Right renal cortex interstitium (tissue), 3 donors: ENCODE measurements at places on chromosomes 1 and 21. TPM values are rescaled to one million over a fixed set of nuclear protein-coding genes. Genes with fewer than 3 reads are reported as not detected.

DNA sequence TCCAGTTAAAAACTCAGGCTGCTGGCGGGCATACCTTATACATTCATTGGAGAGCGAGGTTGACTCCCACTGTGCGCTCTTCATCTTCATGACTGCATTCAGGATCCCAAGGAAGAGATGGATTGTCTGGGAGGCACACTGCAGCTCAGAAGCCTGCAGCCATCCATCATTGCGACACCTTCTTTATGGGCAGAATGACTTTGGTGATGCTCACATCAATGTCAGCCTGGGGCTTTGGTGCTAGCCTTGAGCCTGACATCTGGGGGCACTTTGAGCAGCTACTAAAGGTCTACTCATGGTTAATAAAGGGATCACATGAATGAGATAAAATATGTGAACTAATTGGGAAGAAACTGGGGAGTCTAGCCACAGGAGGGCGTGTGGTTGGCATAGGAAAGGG is 229.3 kb downstream of the PRDM2 start:
- no peak for DNase-seq

GRCh38 chr1:116827607-116828105 is 73.4 kb downstream of the CD2 start:
- no peak for DNase-seq

RNF19B gene
- polyA plus RNA-seq, result 19.1 TPM

HSPB7 gene
- polyA plus RNA-seq, result 4.7 TPM

DNA sequence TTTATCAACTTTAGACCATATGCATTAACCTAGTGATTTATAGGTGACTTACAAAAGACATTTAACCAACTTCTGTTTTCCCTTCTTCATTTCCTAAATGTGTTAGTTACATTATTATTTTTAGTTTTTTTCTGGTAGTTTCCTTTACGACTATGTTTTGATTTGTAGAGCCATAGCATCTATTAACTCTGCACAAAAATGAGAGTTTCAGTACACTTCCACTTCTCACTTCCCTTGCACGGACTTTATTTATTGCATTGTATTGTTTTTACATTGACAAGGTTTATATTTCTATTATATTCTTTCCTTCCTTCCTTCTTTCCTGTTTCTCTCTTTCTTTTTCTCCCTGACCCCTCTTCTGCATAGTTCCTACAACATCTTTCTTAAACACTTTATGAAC is 14.7 kb downstream of the PKN2 start:
- no peak for DNase-seq

FMO1 gene
- 134 TPM for polyA plus RNA-seq

TLCD4 gene
- 6.7 TPM for polyA plus RNA-seq

GRCh38 chr1:236799001-236799400 is 3.9 kb downstream of the MTR start:
- no peak for DNase-seq

GRCh38 chr21:40021558-40022351 is 154.5 kb downstream of the PCP4 start:
- DNase-seq, result no peak

CD84 gene
- polyA plus RNA-seq, result 1.2 TPM

DNA sequence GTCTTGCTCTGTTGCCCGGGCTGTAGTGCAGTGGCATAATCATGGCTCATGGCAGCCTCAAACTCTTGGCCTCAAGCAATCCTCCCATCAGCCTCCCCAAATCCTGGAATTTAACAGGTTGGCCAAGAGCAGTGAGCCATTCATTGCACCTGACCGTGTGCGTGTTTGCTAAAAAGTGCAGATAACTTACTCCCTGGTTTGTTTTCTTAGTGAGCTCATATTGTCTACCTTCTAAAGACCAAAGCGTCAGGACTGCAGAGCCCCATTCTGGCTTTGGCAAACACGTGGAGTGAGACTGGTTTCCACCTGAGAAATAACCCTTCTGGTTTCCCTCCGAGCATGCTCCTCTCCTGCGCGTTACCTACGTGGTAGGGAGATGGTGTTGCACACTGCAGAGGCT is 32.2 kb upstream of the CA6 start:
- no peak for DNase-seq

DNA sequence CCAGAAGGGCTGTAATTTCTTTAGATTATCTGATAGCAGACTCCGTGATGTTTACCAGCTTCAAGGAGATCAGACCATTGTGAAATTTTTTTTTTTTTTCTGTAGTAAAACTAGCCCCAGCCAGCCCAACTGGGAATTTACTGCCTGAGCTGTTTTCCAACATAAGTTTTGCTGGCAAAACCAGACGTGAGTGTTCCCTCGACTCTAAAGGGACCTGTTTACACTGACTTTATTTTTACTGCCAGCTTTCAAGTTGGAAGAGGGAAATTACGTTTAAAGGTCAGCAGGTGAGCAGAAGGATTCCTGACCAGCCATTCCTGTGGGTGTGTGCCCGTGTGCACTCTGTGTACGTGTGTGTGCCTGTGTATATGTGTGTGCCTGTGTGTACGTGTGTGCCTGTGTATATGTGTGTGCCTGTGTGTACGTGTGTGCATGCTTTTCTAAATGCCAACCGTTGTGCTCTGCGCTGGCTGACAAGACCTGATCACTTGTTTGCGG is 374 bp downstream of the MAB21L3 start:
- DNase-seq, result peak; percentile 26

KLF17 gene
- polyA plus RNA-seq, result not detected

DNA sequence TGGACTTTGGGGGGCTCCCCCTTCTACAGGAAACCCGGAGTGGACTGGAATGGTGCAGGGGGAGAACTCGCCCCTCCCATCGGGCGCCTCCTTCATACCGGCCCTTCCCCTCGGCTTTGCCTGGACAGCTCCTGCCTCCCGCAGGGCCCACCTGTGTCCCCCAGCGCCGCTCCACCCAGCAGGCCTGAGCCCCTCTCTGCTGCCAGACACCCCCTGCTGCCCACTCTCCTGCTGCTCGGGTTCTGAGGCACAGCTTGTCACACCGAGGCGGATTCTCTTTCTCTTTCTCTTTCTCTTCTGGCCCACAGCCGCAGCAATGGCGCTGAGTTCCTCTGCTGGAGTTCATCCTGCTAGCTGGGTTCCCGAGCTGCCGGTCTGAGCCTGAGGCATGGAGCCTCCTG is at the start of gene TNFRSF14:
TSS of gene TNFRSF14 (plus strand) at position 95 of the 401 bp plus-strand sequence. CDS start at position 389, 294 bp downstream.
- DNase-seq, result no peak

DNA sequence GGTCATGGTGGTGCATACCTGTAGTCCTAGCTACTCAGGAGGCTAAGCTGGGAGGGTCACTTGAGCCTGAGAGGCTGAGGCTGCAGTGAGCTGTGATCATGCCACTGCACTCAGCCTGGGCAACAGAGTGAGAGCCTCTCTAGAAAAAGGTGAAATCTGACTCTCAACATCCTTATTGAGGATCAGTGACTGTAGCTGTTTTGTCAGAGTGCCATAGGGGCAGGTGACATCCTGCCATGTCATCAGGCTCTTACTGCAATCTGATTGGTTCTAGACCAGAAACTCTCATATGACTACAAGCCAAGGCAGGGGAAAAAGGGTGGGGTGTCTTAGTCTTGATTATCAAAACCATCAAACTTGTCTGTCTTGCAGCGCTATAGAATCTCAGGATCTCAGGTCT is 62.8 kb upstream of the NGF start:
- no peak for DNase-seq

ESPN gene
- 12.2 TPM for polyA plus RNA-seq

GRCh38 chr1:160826546-160826945 is 30.6 kb downstream of the LY9 start:
- no peak for DNase-seq

DNA sequence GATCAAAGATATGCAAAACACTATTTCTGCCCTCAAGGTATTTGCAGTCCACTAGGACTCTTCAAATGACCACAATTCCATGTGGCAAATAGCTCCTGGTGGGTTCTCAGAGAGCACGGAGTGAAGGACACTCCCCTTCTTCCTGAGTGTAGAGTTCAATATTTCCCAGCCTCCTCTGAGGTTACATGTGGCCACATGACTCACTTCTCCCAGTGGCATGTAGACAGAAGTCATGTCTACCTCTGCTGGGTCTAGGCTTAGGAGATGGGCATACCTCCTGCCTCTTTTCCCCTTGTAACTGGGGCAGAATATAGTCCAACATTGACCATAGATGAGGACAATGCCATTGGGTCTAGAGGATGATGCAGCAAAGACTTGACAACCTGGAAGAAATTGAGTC is 191.4 kb downstream of the MIS18A start:
- no peak for DNase-seq

SLAMF8 gene
- polyA plus RNA-seq, result 0.61 TPM

DNA sequence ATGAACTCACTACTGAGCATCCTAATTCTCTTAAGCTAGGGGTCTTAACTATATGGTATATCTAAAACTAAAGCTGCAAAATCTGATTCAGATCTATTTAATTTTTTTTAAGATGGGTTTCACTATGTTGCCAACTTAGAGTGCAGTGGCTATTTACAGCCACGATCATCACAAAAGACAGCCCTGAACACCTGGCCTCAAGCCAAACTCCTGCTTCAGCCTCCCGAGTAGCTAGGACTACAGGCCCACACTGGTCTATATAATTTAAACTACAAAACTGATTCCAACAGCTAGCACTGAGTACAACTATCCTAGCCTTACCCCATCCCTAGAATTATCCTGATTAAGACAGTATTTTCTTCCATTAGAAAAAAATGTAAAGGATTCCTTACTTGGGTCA is 37.1 kb downstream of the EIF4G3 start:
- no peak for DNase-seq

DNA sequence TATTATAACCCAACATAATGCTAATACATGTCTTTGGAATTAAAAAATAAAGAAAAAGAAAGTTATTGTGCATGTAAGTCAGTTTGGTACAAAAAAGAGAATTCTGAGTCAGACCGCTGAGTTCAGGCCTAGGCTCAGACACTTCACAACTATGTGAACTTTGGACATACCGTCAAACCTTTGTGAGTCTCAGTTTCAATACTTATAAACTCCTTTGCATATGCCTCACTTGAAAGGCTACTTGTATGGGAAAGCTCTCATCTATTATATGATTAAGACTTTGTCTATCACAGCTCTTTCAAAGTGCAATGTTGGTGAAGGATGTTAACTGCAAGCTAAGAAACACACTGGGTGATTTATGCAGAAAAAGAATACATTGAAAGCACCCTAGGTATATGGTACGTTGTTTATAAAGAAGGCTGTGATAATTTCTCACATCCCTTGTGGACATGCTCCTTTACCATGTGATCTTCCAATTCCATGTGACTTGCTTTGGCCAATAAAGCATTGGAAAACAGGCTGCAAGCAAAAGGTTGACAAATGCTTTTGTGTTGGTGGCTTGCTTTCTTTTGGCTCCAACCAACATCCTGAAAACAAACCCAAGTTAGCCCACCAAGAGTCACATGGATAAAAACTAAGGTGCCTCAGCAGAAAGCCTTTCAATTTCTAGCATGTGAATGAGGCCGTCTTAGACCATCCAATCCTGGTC is 49.6 kb downstream of the INTS7 start:
- DNase-seq, result no peak

- DNase-seq, result no peak
Observed at GRCh38 chr1:243267914-243268653, 12.2 kb downstream of the SDCCAG8 start.

- no peak for DNase-seq
Observed at GRCh38 chr1:7119156-7119555, 333.9 kb downstream of the CAMTA1 start.

LINGO4 gene
- 0.04 TPM for polyA plus RNA-seq

CYP2J2 gene
- 1.00 TPM for polyA plus RNA-seq

DNA sequence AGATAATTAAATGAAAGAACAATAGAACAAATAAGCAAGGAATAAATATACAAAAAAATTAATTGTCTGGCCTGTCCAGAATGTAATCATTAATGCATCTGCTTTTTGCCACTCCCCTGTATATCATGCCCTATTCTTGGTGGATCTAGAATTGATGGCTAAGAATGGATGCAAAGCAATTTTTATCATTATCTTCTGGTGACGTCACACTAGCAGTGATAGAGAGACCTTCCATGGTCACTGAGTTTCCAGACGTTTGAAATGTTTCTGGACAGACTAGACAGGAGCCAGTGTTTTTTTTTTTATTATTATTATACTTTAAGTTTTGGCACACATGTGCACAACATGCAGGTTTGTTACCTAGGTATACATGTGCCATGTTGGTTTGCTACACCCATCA is 563.0 kb downstream of the NEGR1 start:
- DNase-seq, result no peak

DNA sequence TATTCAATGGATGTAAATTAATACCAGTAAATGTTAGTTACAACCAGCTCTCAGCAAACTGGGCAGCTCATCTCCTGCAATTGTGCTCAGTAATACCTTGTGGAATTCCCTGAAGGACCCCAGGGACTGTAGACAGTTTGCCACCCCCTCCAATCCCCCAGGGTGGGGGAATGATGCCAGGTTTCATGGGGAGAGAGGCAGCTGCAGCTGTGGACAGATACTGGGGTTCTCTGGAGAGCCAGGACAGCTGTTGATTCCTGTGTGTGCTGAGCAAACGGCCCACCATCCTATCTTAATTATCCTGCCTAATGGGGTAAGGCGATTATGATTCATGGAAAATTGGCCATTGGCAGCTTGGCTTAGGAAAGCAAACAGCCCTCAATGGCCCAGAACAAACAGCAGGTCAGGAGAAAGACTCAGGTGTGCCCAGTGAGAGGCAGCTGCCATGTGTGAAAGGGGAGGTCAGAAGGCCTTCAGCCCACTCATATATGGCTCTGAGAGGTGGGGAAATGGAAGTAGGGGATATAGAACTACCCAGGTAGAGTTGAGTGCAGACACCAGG is 148.9 kb upstream of the CTTNBP2NL start:
- DNase-seq, result no peak

DNA sequence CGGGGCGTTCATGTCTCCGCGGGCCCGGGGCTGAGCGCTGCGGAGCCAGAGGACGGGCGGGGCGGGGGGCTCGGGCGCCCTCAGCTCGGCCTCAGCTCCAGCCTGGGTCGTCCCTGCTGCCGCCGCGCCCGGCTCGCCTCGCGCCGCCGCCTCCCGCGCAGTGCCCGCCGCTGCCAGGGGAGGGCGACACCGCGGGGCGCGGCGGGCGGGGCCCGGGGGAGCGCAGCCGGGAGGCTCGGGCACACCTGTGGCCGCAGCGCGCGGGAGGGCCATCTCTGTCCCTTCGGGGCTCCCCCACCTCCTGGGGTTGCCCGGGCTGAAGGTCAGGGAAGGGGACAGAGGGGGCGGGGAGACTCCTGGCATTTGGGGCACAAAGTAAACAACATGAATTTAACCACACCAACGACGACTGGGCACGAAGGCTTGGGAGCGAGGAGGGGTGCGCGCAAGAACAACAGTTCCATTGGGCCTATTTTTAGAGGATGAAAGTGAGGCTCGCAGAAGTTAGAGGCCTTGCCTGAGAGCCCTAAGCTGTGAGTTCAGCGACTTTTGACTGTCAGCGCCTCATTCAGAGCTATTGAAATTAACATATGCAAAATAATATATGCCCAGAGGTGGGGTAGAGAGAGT is at the start of gene FAM131C:
TSS of gene FAM131C (minus strand) at position 162 of the 630 bp plus-strand sequence. CDS start 209 bp downstream, outside the sequence.
- DNase-seq, result no peak

- no peak for DNase-seq
Observed at GRCh38 chr1:160097911-160098851, at the start of gene IGSF8. IGSF8 (minus strand) TSS chr1:160098619; CDS start chr1:160098472, 147 bp downstream.

SERPINC1 gene
- polyA plus RNA-seq, result 0.35 TPM

RSPO1 gene
- 5.6 TPM for polyA plus RNA-seq

DNA sequence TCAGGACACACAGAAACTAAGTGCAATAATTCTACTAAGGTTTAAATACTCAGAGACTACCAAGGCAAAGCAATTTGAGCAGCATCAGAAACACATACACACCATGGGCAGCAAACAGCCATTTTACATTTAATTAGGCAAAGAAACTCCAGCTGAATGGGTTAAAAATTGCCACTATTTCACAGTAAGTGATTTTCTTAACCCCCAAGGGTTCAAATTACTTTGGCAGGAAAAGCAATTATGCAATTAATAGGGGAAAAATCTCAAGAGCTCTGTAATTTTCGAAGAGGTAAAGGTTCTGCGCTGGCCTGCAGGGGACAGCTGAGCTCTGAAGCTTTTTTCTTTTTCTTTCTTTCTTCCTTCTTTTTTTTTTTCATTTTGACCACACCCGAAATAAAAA is 206.2 kb upstream of the RRP15 start:
- no peak for DNase-seq
